ENCODE measurements at places on chromosomes 6 and 20.

DNA sequence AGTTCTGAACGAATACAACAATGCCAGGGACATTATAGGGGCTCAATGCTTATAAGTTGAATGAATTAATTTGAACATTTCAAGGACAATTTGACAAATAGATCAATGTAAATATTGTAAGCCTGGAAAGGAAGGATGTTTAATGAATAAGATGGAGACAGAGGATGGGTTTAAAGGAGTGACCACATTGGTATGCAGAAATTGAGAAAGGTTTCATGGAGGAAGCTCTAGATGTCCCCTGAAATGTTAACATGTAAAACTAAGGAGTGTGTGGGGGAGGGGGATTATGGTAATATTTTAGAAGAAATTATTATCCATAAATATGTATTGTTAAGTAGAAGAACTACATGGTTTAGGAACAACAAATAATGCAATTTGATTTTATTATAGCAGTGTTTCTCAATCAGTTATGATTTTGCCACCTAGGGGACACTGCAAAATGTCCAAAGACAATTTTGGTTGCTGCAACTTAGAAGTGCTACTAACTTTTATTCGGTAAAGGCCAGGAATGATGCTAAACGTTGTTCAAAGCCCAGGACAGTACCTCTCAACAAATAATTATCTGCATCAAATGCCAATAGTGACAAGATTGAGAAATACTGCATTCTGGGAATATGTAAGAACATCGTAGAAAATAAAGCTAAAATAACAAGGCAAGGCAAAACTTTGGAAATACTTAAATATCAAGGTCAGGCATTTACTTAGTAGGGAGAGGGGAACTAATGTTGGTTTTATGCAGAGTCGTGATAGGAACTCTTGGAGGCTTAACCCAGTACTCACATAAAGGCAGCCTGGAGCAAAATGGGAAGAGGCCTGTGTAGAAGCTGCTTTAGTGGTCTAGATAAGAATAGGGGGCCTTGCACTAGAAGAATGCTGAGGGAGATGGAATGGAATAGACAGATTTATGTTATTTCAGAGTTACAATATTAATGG is 686.9 kb upstream of the CITED2 start:
- DNase-seq = no peak

- DNase-seq = no peak
Observed at GRCh38 chr20:7031222-7031621, 263.7 kb downstream of the BMP2 start.

DNA sequence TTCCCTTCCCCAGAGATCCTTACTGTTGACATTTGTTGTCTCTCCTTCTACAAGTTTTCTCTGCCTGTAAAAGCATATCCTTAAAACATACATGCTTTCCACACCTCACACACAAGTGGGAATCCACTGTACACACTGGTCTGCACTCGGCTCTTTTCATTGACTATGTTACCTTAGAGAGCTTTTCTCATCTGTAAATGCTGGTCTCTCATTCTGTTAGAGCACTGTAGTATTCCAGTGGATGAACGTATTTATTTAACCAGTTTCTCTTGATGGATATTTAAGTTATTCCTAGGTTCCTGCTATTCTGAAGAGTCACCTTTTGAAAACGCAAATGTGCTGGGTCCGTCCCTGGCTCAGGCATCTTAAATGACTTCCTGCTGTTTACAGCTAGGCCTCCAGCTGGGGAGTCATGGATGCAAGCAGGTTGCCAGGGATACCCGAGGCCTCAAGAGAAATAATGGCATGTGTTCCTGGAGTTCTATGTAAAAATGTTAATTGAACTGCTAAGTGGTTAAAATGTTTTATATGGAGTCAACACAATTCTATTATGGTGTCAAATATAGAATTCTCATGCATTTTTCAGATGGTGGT is 61.1 kb upstream of the TGM3 start:
- no peak for DNase-seq

DNA sequence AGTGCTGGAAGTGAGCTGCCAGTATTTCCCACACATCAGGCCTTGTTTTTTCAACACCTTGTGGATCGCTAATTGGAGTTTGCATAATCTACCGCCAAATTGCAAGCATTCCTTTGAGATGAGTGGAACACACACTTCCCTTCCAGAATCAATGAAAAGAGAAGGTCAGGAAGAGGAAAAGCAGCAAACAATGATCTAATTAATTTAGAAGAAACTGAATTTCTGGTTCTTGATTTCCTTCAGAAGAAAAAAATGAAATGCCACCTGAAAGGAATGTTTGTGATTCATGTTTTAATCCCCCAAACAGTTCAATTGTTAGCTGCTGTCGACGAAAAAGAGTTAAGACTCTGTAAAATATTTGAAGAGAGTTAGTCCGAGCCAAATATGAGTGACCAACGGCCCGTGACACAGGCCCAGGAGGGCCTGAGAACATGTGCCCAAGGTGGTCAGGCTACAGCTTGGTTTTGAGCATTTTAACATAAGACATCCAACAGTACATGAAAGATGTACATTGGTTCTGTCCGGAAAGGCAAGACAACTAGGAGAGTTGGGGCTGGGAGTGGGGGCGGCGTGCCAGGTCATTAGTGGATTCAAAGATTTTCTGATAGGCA is 182.3 kb downstream of the MTFR2 start:
- no peak for DNase-seq

DNA sequence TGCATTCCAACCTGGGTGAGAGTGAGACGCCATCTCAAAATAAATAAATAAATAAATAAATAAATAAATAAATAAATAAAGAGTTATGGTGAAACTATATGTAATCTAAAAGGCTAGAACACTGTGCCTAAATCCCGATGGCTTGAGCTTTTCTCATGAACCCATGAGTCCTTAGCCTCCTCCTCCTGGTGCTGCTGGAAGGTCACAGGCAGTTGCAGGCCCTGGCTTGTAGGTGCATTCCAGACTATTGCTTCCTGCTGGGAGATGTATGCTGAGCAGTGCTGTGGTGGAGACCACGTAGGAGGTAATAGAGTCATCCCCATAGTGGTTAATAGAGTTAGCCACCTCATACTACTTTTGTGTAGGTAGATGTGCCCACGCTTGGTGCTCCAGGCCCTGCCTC is 12.5 kb downstream of the PTK7 start:
- DNase-seq = no peak

- DNase-seq = no peak
Observed at GRCh38 chr6:1216488-1216974, 95.4 kb upstream of the FOXQ1 start.

- DNase-seq = no peak
Observed at GRCh38 chr6:125197795-125198269, 44.3 kb downstream of the TPD52L1 start.

- no peak for DNase-seq
Observed at GRCh38 chr6:167487749-167488664, 163.1 kb downstream of the TTLL2 start.

DNA sequence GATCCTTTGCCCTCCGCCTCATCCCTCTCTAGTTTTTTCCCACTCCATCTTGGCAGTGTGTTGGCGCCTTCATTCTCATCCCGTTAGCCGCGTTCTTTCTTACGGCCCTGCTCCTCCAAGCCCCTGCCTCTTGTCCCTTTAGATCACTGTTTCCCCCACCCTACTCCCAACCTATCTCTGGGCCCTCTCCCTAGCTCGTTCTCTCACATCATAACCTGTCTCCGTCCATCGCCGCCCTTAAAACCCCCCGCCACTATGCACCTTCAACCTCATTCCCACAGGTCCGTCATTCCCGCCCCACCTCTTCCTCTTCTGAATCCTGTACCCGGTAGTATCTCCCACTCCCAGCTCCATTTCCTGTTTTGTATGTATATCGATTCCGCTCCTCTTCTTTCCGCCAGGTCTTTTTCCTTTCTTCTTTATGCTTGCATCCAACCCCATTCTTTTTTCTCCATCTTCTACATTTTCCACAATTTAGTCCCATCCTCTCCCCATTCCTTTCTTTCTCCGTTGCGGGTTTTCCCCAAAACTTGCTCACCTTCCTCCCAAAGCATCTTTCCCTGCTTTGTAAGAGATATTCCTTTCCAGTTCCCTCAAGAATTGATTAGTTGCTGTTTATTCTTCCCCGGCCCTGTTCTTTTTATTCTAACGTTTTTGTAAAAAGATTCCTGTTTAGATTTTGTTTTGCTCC is 671 bp downstream of the EFHC1 start:
- DNase-seq = no peak

GRCh38 chr6:35503534-35503933 is 6.7 kb upstream of the TEAD3 start:
- DNase-seq = no peak

- DNase-seq = no peak
Observed at GRCh38 chr6:33610779-33611732, 10.1 kb upstream of the ITPR3 start.

GRCh38 chr6:116268589-116269293 is 11.0 kb downstream of the TSPYL1 start:
- DNase-seq = peak; percentile 36

DNA sequence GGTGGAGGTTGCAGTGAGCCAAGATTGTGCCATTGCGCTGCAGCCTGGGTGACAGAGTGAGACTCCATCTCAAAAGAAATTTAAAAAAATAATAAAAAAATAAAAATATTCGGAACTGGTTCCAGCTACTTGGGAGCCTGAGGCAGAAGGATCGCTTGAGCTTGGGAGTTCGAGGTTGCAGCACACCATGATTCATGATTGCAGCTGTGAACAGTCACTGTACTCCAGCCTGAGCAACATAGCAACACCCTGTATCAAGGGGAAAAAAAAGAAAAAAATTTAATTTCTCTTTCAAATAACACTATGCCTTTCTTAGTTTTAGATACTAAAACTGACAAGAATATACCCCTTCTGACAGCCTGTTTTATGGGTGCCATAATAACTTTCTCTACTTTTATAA is 10.5 kb downstream of the KDM1B start:
- DNase-seq = no peak

GRCh38 chr20:46948081-46948480 is 53.4 kb downstream of the EYA2 start:
- no peak for DNase-seq

DNA sequence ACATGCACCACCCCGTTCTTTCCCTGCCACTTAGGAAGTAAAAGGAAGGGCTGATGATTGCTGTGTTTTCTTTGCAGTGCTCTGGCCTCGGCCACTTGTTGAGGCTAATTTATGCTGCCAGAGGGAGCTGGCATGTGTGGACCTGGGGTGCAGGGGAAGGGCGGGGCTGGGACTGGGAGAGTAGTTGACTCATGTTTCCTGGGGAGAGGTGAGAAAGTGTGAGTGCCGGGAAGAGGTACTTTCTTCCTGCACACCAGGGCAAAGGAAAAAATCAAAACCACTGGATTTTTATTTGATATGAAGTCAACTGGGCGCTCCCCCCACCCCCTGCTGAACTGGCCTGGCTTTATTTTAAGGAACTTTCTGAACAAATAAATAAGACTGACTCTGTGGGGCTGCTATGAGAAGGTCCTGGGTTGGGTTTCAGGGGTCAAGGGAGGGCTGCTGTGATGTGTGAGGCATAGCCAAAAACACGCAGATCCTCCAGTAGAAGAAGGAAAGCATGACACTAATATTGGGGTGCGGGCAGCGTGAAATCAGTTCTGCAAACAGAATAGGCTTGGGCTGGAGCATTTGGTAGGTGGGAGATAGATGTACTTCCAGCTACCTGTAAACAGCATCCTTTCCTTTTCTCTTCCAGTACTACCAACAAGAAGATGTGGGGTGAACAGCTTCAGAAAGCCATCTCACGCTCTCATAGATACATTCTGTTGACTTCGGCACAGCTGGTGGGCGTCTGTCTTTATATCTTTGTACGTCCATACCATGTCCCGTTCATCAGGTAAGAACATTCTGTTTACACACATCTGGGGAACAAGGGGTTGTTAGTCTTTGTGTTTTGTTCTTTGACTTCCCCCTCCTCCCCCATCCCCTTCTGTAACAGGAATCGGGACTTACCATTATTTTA is 87.5 kb downstream of the SYNJ2 start:
- DNase-seq = peak; percentile 44

GRCh38 chr6:169146521-169146920 is 107.1 kb downstream of the THBS2 start:
- DNase-seq = no peak

DNA sequence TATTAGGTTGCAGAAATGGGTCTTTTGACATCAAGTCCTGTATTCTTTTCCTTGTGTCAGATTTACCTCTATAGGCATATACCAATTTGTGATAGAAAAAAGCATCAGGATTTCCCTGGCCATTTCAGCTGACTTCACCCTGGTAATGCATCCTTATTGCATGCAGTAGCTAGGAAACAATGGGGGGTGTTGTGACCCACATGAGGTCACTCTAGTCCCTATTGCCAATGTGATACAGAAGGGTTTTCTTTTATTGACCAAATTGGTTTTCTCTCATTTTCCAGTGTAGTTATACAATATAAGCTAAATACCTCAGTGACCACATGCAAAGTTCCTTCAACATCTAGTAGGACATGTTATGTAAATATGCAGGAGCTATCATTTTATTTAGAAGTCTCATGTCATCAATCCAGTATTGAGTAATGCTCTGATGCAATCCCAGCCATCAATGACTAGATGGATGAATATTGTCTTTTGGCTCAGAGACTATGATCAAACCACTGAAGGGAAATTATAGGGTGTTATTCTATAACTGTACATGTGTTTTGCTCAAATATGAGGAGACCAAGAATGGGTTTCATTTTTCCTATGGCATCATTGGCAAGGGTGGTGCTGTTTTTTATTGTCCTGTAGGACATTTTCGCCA is 177.7 kb downstream of the KLHL32 start:
- no peak for DNase-seq

DNA sequence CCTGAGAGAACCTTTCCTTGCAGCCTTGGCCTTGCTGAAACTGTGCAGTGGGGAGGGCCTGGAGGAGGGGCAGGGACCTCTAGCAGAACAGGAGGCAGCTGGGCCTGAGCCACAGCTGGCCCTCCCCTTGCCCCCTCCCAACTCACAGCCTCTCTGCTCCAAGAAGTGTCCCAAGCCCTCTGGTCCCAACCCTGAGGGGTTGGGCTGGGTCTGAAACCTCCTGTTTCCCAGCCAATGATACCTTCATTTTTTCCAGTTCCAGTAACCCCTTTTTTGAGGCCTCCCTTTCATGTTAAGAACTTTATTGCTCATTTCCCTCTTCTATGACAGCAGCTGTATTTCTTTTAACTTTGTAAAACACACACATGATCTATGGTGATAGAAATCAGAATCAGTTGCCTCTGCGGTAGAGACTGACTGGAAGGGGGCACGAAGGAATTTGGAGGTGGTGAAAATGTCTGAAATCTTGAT is 17.9 kb upstream of the ARMC12 start:
- DNase-seq = peak; percentile 47

- no peak for DNase-seq
Observed at GRCh38 chr6:70285201-70285600, 17.7 kb downstream of the COL9A1 start.

DNA sequence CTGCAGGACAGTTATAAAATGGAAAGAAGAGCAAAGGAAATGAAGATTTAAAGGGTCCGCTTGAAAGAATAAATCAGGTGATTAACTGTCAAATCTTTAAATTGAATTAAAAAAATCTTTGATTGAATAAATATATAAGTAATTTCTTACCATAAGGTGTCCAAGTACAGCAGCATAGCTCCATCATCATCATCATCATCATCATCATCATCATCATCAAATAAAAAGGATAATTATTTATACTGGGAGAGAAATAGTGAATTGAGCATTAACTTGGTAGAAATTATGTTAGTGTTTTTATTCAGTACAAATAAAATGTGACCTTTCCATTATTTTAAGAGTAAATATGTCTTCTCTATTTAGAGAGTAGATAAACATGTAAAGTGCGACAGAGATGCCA is 745.6 kb upstream of the MARCKS start:
- no peak for DNase-seq

All from activated CD4-positive, alpha-beta T cell treated with anti-CD3 and anti-CD28 coated beads, Interleukin-2, Interleukin-4, amounts not matched to agents 100 ng/mL and 50 ng/mL, durations not matched to agents 16 hours and 8 hours (primary cell).